ENCODE measurements at places on chromosomes 16 and 17.
A peak's percentile ranks its signal among the peaks of the same experiment; 100 is the strongest.

DNA sequence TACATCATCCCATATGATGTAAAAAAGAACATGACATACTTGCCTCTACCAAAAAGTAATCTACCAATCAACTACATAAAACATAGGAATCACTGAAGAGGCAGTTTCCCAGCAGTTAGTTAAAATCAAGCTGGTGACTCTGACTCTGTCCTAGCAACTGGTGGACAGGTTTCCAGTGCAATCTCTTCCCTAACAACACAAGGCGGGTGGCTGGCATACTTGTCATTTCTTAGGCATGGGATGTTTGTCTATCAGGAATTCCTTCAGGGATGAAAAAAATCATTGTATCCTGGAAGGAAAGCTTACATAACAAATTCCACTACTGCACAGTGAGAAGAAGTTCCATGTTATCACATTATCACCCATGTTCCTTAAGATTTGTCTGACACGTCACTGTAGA lies 50.9 kb downstream of the HELZ start:
- DNase-seq: no peak

DNA sequence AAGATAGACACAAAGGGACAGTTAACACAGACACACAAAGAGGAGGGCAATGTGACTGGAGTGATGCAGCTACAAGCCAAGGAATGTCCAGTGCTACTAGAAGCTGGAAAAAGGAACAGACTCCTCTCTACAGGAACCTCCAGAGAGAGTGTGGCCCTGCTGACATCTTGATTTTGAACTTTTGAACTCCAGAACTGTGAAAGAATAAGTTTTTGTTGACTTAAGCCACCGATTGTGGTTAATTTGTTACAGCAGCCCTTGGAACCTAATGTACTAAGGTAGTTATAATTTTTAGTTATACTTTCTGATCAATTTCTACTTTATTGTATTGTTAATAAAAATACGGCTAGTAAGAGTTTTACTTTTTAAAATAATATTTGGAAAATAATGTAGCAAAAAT lies 129.1 kb downstream of the MYO1D start:
- DNase-seq: no peak

GRCh38 chr16:4176906-4177417 lies 60.7 kb upstream of the ADCY9 start:
- no peak for DNase-seq

GRCh38 chr17:50316016-50316587 lies 29.8 kb upstream of the XYLT2 start:
- DNase-seq: no peak

DNA sequence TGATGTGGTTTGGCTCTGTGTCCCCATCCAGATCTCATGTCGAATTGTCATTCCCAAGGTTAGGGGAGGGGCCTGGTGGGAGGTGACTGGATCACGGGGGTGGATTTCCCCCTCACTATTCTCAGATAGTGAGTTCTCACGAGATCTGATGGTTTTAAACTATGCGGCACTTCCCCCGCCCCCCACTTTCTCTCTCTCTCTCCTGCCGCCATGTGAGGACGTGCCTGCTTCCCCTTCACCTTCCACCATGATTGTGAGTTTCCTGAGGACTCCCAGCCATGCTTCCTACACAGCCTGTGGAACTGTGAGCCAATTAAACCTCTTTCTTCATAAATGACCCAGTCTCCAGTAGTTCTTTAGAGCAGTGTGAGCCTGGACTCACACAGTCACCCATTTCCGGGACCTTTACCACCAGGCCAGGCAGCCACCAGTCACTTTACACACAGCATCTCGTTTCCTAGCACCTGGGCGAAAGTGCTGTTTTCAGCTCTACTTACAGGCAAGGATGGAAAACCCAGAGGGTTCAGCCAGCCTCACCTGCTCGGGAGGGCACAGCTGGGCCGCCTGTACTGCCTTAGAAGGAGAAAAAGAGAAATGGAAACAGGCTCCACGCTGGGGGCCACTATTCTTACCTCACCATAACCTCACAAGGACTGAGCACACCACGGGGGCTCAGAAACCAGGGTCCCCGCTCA lies 13.8 kb upstream of the ZC3H18 start:
- no peak for DNase-seq

- no peak for DNase-seq
These were observed 17.4 kb upstream of the C17orf107 start for GRCh38 chr17:4881761-4882555.

DNA sequence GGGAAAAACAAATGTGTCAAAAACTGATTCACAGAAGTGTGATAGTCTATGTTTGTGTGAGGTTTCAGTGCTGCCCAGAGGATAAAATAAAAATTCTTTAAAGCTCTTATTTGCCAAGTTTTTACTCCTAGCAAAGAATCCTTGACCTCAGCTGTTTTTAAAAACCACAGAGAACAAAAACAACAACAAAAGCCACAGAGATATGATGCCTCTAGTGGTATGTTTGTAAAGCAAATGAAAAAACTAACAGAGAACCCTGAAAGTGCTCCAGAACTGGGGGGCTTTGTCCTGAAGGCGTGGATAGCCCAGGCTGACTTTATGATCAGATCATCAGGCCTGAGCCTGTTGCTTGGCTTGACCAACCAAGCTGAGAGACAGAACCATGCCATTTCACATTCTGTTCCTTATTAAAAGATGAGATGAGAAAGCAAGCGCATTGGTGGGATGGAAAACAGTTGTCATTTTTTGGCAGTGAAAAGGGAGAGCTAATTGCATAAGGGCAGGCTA lies 411.0 kb downstream of the CPPED1 start:
- no peak for DNase-seq

DNA sequence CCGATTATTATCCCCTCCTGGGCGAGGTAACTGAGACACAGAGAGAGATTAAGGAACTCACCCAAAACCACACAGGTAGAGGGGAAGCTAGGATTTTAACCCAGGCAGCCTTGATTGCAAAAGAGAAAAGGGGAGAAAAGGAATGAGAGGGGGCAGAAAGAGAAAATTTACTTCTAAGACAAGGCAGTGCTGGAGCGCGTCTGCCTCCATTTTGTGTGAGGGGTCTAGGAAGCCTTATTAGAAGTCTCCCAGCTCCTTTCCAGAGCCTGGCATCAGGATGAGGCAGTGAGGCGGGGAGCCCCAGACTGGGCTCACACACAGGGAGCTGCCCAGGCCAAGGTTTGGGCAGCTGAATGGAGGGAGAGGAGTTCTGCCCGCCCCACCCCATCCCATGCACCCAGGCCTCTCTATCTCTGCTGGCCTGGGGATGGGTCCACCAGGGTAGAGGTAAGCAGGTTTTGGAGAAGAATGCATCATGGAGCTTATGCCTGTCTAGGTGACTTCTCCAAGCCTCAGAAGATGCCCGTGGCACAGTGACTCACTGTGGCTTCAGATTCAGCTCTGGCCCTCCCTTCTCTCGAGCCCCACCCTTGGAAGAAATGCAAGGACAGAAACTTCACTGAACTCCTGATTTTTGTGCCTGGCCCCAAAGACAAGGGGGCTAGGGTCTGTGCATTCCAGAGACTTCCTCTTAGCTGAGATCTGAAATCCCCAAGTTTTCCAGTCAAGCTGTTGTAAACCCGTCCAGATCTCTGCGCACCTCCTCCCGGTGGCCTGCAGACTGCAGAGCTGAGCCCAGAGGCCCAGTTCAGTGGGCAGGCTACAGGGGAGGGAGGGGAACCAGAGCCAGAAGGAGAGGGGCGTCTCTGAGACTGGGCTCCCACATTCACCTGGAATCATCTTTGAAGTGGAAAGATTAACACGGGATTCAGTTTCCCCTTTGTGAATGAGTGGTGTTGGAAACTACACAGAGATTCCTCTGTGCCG lies 95.1 kb upstream of the CDH5 start:
- no peak for DNase-seq

GRCh38 chr16:80580109-80580832 lies 39.5 kb downstream of the DYNLRB2 start:
- peak; percentile 49 for DNase-seq

- no peak for DNase-seq
These were observed at the start of gene CCDC92B for GRCh38 chr17:2749058-2749783. Gene CCDC92B, minus strand, starts transcription at chr17:2749652. Its CDS starts 14,507 bp downstream, at chr17:2735145.

- DNase-seq: no peak
These were observed 4.5 kb upstream of the HSD17B1 start for GRCh38 chr17:42548070-42548837.

DNA sequence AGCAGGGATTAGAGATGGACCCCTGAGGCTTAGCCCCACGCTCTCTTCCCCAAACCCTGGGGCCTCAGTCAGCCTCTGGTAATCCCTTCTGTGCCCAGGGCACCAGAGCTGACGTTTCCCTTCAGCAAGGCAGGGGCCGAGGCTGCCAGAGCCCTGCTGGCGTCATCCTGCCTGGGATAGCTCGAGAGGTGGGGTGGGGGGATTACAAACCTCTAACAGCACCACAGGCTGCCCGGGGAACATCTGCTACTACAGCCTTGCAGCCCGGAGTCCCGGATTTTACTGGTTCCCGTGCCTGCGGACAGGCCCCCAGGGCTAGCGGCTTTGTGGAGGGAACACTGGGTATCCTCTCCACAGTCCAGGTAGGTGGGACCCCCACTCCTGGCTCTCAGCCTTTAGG lies at the start of gene AANAT:
AANAT (plus strand) TSS at position 238 of the 400 bp plus-strand sequence. CDS start 1,144 bp downstream, outside the sequence.
- DNase-seq: no peak

DNA sequence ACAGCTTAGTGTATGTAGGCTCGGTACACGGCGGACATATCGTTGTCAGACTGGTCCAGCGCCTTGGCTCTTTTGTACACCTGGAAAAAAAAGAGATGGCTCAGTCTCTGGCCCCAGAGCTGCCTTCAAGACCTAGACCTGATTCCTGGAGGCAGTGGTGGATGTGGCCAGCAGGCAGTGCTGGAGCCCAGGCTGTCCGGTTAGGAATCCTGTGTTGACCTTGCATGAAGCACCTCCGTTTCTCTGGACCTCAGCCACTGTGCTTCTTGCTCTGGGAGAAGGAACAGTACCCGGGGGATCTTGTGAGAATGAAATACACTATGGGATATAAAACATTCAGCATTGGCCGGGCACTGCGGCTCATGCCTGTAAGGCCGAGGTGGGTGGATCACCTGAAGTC lies 2.8 kb upstream of the ROGDI start:
- no peak for DNase-seq

GRCh38 chr16:75702242-75702641 lies 981 bp upstream of the DUXB start:
- DNase-seq: no peak

- no peak for DNase-seq
These were observed 238.4 kb downstream of the BCAS3 start for GRCh38 chr17:60916043-60916442.

DNA sequence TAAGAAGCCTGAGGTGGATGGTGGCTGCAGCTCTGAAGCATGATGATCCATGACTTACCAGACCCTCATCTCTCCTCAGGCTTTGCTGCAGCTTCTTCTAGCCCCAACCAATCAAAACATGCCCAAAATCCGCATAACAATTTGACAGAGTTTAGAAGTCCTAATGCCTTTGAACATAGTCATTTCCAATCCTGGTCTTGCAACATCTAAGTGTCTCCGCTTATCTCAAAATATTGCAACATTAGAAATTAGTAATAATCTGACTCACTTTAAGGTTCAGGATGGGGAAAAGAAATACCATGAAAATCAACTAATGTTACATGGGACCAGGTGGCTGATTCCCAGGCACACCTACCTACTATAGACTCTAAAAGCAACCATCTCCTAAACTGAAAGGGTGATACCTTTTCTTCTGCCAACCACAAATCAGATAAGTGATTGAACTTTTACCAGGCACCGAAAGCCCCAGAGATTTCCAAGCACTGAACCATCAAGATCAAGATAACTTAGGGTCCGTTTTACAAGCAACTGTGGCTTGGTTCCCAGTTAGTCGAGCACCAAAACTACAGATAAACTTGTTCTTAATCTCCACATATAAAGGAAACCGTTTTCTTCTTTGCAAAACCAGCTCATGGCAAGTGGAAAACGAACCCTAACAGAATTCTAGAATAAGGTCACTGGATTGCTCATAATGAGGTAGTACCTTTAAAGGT lies 14.0 kb downstream of the ERN1 start:
- DNase-seq: no peak

DNA sequence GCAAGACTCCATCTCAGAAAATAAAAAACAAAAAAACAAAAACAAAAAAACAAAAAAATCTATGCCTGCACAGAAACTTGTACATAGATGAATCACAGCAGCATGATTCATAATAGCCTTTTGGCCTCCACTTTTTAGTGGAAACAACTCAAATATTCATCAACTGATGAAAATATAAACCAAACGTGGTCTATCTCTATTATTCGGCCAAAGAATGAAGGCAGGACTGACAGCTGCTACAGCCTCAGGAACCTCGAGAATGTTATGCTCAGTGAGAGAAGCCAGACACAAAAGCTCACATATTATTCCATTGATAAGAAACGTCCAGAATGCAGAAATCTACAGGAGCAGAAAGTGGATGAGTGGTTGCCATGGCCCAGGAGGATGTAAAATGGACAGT lies 19.8 kb downstream of the PPL start:
- DNase-seq: no peak

- DNase-seq: no peak
These were observed 100.4 kb upstream of the DNAH17 start for GRCh38 chr17:78677303-78678221.

DNA sequence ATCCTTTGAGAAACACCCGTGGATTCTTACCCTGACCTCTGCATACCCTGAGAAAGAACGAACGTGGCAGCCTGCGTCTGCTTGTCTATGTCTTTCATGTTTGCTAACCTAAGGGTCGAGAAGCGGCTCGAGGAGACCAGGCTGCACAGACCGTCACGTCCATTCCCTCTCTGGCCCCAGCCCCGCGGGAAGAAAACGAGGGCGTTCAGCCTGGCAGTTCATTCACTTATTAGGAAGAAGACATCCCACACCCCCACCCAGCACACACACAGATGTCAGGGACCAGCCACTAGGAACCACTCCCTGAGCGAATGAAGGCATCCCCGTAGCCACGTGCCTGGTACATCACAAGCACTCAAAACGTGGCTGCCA lies 655 bp upstream of the MTHFSD start:
- no peak for DNase-seq

- no peak for DNase-seq
These were observed 47.9 kb downstream of the TOM1L2 start for GRCh38 chr17:17924131-17924856.

DNA sequence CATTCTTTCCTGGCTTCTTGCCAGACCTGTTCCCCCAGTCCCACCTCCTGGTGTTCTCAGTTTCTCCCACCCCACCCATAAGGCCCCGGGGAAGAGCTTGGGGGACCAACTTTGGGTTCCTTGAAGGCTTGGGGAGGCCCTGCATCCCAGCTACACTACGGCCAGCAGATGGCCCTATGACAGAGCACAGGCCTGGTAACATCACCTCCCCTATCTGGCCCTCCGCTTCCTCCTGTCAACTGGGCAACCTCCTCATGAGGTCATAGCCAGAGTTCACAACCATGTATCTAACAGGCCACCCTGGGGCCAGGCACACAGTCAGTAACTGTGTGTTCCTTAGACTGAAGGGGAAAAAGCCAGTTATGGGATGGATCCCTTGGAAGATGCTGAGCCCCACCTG lies 31.4 kb downstream of the MYO15A start:
- DNase-seq: no peak

Measured in activated CD8-positive, alpha-beta memory T cell treated with anti-CD3 and anti-CD28 coated beads for 48 hours (primary cell).